ENCODE measurements at places on chromosomes 7 and 10.
A peak's percentile ranks its signal among the peaks of the same experiment; 100 is the strongest.

DNA sequence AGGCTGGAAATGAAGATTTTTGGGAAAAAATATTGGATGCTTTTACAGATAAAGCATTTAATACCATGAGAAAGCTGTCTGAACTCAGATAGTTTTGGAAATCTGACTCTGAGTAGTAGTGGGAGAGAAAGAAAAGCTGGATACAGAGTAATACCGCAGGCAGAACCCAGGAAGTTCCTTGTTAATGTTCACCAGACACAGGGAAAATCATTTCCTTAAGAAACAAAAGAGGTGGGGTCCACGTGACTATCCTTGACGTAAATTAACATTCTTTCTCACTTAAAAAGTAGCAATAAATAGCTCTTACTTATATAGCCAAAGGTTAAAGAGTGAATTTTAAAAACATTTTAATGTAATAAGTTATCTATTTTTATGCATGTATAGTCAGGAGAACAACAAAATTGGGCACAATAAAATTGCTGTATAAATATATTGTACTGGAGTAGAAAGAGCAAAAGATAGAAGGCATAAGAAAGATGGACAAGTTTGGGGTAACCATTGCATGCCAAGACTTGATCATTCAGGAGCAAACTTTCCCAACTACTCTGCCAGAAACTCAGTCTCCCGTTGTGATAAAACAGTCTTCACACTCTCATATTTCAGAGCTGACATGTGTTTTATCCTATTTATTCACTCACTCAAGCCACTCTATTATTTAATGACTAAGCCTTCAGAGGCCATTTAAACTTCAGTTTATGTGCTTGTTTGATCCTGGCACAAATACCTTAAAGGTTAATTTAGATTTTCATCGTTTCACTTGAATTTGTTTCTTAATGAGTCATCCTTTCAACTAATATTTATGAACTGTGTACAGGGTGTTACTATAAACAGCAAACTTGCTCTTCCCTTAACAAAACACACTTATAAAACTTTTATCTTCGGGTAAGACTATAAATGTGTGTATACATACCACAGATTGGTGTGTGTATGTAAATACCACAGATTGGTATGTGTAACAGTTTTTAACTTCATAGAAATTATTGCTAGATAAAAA is 143.1 kb downstream of the GNAI1 start:
- DNase-seq = peak; percentile 32

- no peak for DNase-seq
Measured at GRCh38 chr10:74514322-74514721, 312.1 kb upstream of the KAT6B start.

- DNase-seq = no peak
Measured at GRCh38 chr10:94366382-94366781, 3.6 kb upstream of the NOC3L start.

GRCh38 chr10:114565066-114565465 is 93.0 kb downstream of the ABLIM1 start:
- DNase-seq = no peak

- DNase-seq = no peak
Measured at GRCh38 chr10:120609006-120609405, 152.0 kb downstream of the PLPP4 start.

Data from eye (tissue), 1 donor.